ENCODE measurements at places on chromosomes 4 and X.

GRCh38 chr4:128821151-128821550, 11.7 kb downstream of the JADE1 start:
- no peak for DNase-seq

DNA sequence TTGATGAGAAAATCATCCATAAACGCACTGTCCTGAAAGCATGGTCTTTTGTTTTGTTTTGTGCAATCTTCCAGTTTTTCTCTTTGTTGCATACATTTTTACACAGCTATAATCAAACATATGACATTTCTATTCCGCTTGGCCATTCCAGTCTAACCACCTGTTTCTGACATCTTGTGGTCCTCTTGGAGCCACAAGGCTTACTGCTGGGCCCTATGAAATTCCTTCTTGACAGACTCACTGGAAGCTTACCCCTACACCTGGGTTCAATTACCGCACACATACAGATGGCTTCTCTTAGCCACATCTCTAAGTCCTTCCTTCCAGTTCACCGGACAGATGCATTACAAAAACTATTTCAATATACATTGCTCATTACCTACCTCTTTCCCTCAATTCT, 72.4 kb downstream of the PAPSS1 start:
- DNase-seq: no peak

DNA sequence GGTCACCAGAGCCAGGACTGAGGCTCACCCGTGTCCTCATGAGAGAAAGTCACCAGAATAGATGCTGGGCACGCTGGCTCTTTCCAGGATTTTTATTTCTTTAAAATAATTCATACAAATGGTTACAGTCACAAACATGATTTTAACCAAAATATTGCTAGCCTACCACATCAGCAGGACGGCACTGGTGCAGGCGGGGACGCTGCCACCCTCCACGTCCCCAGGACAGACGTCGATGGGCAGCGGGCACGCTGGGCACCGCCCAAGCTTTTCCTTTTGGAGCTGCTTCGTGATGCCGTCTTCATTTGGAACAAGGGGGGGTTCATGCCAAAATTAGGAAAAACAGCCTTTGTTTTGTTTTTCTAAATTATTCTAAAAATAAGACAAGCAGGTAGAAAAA, 37.6 kb downstream of the CTBP1 start:
- no peak for DNase-seq

- no peak for DNase-seq
Measured at GRCh38 chr4:165864271-165864670, 8.8 kb upstream of the TLL1 start.

DNA sequence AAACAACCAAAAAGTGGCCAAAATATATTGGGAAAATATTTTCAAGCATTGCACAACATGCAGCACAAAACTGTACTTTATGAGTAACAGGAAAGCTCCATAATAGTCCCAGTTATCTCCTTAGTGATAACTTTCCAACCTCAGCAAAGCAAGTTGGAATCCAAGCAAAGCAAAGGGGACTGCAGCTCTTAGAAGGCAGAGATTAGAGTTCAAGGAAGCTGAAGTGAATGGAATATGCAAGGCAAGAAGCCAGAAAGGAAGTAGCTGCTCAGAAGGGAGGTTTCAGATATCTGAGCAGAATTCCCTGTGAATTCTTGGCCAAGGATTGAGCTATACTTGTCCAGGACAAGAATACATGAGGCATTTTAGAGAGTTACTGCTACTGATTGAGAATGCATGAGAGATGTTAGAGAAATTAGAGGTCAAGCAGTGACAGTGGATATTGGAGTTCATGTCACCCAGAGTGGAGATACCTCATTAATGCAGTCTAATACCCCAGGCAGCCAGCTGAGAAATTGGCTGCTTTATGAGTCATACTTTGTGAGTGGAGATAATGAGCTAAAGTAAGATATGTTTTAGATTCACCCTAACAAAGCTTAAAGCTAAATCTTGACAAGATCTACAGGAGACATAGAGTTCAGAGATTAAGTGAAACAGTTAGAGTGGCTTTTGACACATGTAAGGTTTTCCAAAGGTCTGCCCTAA, 102.8 kb downstream of the INPP4B start:
- DNase-seq: no peak

DNA sequence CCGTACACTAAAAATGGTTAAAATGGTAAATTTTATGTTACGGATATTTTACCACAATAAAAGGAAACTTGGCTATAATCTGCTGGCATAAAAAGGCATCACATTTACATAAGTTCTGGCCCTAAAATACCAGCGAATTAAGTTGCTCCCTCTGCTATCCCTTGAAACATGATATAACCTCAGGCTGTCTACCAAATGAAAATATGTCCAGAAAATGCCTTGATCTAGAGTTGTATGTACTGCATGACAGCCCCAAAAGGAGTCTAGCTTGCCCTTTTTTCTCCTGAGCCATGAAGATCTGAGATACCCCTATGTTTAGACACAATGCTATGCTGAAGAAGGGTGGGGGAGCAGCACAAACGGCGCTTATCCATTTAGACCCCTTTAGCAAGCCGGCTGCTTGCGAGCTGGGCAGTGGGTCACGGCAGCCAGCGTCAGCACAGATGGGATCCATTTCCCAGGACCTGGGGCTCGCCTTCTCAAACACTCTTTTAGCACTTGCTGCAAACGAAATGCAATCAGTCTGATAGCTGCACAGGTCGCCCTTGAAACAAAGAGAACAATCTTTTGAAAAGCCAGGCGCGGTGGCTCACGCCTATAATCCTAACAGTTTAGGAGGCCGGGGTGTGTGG, 77.0 kb downstream of the AFAP1 start:
- DNase-seq: no peak

- no peak for DNase-seq
Measured at GRCh38 chr4:53647547-53647946, 56.3 kb upstream of the LNX1 start.

GRCh38 chr4:17447056-17447455, 64.8 kb downstream of the QDPR start:
- no peak for DNase-seq

DNA sequence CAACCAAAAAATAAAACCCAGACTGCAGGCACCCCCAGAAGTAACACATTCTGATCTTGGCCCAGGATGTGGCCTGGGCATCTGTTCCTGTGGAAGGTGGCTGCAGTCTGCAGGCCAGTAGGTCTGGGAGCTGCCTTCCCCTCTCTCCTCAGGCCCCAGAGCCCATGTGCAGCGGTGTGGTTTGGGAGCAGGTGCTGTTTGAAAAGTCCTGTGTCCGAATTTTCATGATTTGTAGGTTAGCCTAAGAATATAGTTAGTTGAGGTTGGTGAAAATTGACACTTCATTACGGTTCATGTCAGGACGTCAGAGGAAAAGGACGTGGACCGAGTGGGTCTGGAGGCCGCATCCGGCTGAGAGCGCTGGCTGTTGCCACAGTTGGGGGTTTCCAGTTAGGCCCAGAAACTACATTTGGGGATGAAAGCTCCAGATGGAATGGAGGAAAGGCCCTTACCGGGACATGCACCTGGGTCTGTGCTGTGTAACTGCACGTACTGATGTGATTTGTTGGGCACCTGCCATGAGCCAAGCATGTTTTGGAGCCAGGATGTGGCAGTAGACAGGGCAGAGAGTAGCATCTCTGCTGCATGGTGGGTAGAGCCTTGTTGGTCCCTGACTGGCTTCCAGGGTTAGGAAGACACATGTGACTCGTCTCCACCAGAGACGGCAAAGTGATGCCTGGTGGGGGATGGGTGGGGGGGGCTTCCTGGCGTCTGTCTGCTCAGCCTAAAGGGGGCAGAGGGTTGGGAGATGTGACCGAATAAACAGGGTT, 21.7 kb upstream of the HGFAC start:
- DNase-seq: no peak

DNA sequence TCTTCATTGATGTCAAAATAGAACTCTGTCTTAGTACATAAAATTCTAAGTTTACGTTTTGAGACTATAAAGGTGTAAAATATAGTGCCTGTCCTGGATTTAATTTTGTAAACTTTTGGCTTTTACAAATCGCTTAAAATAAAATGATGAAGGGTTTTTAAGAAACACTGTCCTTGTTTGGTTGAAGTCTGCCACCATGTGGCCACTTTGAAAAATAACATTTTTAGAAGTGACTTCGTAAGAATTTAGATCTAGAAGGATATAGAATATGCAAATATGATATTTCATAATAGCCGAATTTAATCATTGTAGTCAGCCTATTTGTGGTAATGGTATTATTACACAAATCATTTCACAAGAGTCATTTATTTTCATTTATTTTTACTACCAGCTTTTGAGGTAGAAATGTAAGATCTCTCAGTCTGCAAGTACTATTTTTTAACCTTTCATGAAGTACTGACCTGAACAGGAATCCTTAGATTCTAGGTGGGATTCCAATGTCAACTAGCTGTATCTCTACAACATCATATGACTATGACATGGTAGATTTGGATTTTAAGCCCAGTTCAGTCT, 31.0 kb upstream of the FAT4 start:
- peak; percentile 31 for DNase-seq

GRCh38 chrX:2921750-2922149, 7.4 kb downstream of the ARSD start:
- no peak for DNase-seq

All from NCI-H446 treated with DMSO at 0.1 percent for 48 hours (cell line).